ENCODE measurements at places on chromosomes 6 and 20. TPM values are rescaled to one million over a fixed set of nuclear protein-coding genes. Genes with fewer than 3 reads are reported as not detected.

TFAP2A gene
- not detected for total RNA-seq

NFYA gene
- total RNA-seq: 9.3 TPM

SMIM29 gene
- total RNA-seq: 35.1 TPM

HLA-DOA gene
- not detected for total RNA-seq

MSH5 gene
- total RNA-seq: 5.4 TPM

TRIM10 gene
- total RNA-seq: under 0.01 TPM

GHRH gene
- not detected for total RNA-seq

RBL1 gene
- total RNA-seq: 16.5 TPM

PREP gene
- total RNA-seq: 23.8 TPM

ZSWIM1 gene
- total RNA-seq: 3.4 TPM

NT5E gene
- 306 TPM for total RNA-seq

MOG gene
- not detected for total RNA-seq

LGSN gene
- under 0.01 TPM for total RNA-seq

RIPOR3 gene
- total RNA-seq: 13.2 TPM

GABBR1 gene
- 8.2 TPM for total RNA-seq

MUC21 gene
- total RNA-seq: not detected

FERMT1 gene
- total RNA-seq: 6.3 TPM

SLC17A9 gene
- total RNA-seq: 7.9 TPM

ZNF451 gene
- total RNA-seq: 56.6 TPM

OR2B2 gene
- not detected for total RNA-seq

TAGAP gene
- total RNA-seq: not detected

SLC22A16 gene
- total RNA-seq: under 0.01 TPM

SPINT3 gene
- not detected for total RNA-seq

IL20RA gene
- total RNA-seq: 0.28 TPM

DOK5 gene
- total RNA-seq: 35.9 TPM

IPCEF1 gene
- total RNA-seq: not detected

SCUBE3 gene
- 26.5 TPM for total RNA-seq

ULBP2 gene
- total RNA-seq: 12.5 TPM

TSPYL1 gene
- 101 TPM for total RNA-seq

DDO gene
- 2.8 TPM for total RNA-seq

WFDC2 gene
- not detected for total RNA-seq

ZSCAN23 gene
- 3.9 TPM for total RNA-seq

PAK5 gene
- total RNA-seq: not detected

HFE gene
- total RNA-seq: 13.0 TPM

VIP gene
- not detected for total RNA-seq

RBPJL gene
- not detected for total RNA-seq

OTOR gene
- not detected for total RNA-seq

TNXB gene
- 10.4 TPM for total RNA-seq

ANKRD66 gene
- not detected for total RNA-seq

RSPO3 gene
- 2.0 TPM for total RNA-seq

ADAT2 gene
- total RNA-seq: 3.5 TPM

ZC2HC1B gene
- total RNA-seq: not detected

DLK2 gene
- total RNA-seq: 0.28 TPM

PRPH2 gene
- 0.58 TPM for total RNA-seq

HDGFL1 gene
- total RNA-seq: not detected

ROS1 gene
- total RNA-seq: under 0.01 TPM

ANGPT4 gene
- under 0.01 TPM for total RNA-seq

MMP24 gene
- 0.56 TPM for total RNA-seq

L3MBTL1 gene
- 10.4 TPM for total RNA-seq

CD83 gene
- 3.1 TPM for total RNA-seq

ARG1 gene
- total RNA-seq: not detected

HMGN4 gene
- total RNA-seq: 68.8 TPM

RAMACL gene
- total RNA-seq: 0.38 TPM
